NCI-H1092 (cell line): ENCODE measurements at places on chromosomes 5 and 9.

DNA sequence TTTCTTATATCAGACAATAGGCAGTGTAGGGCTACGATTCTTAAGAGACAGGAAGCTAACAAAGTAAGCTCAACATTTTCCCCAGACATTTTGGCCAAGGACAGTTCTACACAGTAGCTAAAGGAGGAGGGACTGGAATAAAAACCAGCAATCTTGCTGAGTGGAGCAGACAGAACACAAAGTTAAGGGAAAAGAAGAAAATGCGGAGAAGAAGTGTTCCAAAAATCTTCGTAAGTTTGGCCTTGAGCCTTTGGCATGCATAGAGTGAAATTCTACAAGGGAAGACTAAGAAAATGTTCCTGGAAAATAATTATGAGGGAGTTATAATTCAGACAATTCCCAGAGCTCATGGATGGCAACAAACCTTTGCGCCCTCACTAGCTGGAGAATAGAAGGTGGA lies 748.0 kb upstream of the CTNND2 start:
- DNase-seq = no peak

DNA sequence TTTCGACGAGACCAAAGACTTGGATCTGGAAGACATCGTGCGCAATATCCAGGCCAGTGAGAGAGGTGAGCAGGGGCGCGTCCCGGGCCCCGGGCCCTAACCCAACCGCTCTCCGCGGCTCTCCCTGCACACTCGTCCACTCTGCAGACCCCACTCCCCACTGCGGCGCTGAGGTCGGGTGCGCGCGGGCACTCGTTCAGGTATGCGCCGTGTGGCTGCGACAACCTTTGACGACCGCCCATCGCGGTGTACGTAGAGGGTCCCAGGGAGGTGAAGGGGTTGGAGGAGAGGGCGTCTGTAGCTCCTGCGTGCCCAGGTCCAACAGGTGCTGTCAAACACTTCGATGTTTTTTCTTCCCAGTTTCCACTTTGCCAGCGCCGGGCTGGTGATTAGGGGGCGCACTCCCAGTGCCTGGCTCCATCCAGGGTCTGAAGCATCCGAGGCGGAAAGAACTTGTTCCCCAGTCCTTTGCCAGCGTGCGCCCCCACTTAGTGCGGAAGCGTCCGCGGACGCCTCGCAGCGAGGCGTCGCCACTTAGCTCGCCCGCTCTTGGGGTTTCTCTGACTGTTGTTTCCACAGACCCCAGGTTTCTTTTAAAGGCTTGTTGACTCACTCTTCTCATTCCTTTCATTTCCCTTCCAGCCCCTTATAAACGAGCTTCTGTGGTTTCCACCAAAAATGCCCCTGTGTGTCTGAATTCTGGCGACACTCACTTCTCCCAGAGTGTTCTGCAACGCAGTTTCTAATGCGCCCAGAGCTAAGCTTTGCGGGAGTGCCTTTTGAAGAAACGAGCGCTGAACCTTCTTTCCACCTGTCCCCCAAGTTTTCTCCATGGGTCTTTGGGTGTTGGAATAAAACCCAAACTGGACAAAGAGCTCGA lies 1.6 kb downstream of the NPR3 start:
- no peak for DNase-seq

GRCh38 chr9:68973619-68974018 lies 40.3 kb downstream of the PRKACG start:
- DNase-seq = no peak

GRCh38 chr9:86355814-86356213 lies 1.6 kb upstream of the TUT7 start:
- no peak for DNase-seq

- no peak for DNase-seq
These were observed 376.8 kb upstream of the RFX3 start for GRCh38 chr9:3902631-3903030.

DNA sequence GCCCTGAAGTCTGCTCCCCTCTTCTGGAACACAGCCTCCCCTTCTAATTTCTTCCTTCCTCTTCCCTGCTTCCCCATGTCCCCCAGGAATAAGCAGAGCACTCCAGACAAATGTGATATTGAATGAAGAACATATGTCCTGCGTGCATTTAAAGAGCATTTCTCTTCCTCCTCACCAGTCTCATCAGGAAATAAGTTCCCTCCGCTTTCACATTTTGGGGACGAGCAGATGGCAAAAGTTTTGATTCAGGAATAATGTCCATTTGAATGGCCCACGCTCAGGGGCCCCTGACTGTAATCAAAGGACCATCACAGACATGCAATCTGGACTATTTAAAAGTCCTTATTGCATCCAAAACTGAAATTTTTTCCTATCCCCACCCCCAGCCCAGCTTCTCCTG lies 316.1 kb downstream of the CDK5RAP2 start:
- DNase-seq = no peak

DNA sequence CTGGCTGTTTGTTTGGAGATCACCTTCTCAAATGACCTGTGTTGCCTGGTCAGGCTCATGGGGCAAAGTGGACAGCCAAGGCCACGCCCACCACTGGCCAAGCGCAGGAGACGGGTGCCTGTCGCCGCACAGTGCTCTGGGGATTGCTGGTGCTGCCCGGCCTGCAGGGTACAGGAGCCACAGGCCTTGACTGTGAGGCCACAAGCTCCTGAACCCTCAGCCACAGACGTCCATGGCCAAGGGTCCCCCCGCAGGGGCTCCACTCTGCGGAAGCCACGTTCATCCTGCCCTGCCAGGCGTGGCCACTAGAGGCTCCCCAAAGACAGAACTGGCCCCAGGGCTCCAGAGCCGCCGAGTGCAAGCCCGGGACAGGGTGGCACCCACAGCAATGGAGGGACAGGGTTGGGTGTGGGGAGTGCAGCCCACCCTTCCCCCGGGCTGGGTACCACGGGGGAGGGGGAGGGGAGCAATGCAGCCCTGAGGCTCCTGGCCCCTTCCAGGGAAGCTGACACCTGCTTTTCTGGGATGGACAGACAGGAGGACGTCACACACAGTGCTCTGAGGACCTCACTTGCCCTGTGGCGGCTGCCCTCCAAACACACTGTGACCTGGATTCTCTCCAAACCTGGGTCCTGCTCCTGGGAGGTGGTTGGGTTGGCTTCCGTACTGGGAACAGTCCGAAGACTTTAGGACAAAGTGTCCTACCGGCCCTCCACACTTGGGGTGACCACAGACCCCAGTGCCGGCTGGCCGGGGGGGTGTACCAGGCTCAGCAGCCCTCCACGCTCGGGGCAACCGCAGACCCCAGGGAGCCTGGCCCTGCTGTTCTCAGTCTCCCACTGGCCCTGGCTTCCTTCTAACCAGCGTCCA lies 21.5 kb downstream of the TPPP start:
- peak; percentile 41 for DNase-seq

DNA sequence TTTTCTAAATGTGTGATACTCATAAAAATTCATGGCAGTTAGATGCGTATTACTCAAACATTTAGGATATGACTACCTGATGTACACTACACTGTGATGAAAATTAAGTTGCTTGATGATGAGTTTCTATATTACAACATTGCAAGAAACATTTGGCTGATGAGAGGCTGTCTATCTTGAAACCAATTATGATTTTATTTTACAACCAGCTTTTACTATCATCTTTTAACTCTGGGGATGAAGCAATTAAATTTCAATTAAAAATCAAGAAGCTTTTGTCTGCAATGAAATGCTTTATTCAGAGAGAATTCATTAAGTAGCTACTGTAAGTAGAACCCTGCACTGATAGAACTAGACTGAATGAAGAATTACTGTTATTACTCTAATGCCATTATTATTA lies 500.4 kb downstream of the KCTD16 start:
- no peak for DNase-seq

- no peak for DNase-seq
These were observed 6.2 kb upstream of the LIFR start for GRCh38 chr5:38562444-38563210.

DNA sequence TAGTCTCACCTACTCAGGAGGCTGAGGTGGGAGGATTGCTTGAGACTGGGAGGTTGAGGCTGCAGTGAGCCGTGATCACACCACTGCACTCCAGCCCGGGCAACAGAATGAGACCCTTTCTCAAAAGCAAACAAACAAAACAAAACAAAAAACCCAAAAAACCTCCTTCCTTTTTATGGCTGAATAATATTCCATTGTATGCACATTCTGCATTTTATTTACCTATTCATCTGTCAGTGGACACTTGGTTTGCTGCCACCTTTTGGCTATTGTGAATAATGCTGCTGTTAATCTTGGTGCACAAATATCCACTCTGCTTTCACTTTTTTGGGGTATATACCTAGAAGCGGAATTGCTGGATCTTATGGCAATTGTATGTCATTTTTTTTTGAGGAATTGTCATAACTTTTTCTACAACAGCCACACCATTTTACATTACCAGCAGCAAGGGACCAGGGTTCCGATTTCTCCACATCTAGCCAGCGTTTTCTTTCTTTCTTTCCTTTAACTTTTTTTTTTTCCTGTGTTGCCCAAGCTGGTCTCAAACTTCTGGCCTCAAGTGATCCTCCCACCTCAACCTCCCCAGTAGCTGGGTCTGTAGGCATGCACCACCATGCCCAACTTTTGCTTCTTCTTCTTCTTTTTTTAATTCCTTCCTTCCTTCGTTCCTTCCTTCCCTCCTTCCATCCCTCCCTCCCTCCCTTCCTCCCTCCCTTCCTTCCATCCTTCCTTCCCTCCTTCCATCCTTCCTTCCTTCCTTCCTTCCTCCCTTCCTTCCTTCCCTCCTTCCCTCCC lies 30.6 kb downstream of the NKX2-5 start:
- DNase-seq = no peak

- DNase-seq = no peak
These were observed 22.9 kb upstream of the HMGCS1 start for GRCh38 chr5:43336159-43336558.

- DNase-seq = no peak
These were observed 503.9 kb upstream of the DAB2 start for GRCh38 chr5:39928709-39929108.

DNA sequence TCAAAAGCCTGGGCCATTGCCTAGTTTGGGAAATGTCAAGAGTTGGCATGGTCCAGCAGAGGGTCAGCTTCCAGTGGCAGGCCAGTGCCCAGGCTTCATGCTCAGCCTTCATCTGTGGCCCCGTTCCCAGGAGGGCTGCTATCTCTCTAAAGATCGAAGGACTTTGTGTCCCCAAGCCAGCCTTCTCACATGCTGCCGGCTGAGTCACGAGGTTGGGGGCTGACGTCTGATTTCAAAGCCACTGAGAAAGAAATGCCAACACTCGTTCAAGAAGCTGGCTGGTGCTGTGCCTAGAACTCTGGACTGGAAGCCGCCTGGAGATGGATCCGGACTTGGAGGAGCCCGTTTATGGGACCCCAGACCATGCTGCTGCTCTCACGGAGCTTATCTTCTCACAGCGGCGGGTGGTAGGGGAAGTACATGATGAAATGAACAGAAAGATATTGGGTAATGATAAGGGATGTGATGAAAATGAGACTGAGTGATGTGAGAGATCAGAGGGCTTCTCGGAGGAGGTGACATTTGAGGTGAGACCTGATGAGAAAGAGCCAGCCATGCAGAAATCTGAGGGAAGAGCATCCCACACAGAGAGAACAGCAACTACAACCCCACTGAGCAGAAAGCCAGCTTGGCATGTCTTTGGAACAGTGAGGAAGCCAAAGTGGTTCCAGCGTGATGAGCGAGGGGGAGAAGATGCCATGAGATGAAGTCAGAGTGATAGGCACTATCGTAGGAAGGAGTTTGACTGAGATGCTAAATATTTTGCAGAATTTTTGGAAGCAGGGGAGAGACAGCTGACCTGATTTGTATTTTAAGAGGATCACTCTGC lies 54.9 kb upstream of the BOD1 start:
- no peak for DNase-seq

DNA sequence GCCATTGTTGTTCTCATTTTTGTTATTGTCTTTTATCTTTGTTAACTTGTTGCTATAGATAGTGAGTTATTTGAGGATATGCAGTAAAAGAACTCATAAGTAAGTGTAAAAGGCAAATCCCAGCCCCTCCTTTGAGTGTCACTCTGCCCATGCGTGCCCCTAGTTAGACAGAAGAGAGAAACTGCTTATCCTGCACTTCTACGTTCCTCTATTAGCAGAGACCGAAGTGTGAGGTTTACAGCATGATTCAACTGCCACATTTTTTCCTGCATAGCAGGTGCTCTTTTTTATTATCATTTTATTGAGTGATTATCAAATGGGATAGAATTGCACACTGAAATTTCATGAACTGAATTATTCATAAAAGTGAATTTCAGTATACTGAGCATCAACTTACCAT lies 12.0 kb upstream of the DNAH5 start:
- DNase-seq = no peak

- DNase-seq = no peak
These were observed 217.3 kb downstream of the LRRC70 start for GRCh38 chr5:62795926-62796325.

DNA sequence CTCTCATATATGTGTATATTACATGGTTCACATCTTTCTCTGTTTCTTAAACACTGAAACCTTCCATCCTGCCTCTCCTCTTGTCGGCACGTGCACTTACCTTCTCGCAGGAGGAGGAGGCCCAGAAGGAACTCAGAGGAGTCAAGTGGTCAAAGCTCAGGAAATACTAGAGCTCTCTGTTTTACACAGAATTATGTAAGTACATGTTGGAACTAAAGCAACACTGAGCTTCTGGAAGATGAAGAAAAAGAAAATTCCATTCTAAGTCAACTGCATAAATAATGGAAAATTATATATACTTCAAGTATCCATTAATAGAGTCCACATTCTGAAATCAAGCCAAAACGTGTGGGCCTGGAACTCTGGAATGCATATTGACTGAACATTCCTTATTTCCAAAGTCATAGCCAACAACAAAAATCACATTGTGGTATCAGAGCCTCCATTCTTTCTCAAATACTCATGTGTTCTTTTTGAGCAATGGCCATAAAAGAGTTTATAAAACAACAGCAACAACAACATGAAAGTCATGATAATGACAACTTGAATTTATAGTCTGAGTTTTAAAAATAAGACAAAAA lies 121.5 kb upstream of the RAI14 start:
- no peak for DNase-seq
